Sigmoid colon (tissue), 7 donors: ENCODE measurements at places on chromosomes 7 and 10.

DNA sequence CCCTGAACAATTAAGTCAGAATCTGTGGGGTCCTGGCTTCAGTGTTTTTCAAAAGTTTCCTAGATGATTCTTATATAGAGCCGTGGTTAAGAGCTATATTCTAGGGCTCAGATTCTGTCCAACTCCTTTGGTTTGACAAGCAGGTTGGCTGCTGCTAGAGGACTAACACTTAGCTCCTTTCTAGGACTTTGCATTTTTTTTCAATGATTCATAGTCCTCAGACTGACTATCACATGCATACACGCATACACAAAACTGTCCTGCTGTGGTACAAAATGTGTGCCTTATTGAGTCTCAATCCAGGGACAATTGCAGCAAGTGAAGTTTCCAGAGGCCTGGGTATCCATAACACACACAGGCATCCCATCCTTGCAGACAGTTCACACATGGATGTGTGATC is 392.0 kb downstream of the NRG3 start:
- DNase-seq = no peak

GRCh38 chr7:1698201-1698600 is 28.1 kb downstream of the ELFN1 start:
- DNase-seq = no peak

DNA sequence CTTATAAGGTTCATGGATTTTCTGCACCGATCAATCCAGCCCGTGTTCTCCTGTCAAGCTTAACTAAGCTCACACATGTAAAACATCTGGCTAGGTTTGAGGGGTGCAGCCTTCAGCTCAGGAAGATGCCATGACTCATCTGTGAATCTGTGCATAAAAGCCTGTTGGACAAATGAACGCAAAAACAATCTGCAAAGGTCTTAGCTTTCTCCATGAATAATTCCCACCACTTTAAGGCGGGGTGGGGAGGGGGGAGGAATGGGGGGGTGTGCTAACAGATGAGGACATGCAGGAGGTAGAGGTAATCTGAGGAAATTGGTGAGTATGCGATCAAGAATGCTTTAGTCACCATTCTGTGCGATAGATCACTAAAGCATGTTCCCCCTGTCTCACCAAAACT is 4.8 kb downstream of the DOCK4 start:
- DNase-seq = no peak

DNA sequence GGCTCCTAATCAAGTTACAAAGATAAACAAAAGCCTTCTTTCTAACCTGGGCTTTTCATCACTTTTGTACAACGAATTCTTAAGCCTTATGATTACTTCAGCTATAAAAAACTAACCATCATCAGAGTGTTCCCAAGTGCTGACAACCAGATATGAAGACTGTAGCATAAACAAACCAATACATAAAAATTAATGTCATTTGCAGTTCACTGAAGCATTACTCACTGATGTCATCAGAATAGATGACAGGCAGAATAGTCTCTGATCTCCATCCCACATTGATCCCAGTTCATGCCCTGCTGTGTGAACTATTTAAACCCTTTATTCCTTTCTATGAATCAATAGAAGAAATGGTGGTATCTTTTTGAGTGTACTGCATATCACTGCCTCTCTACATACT is 84.4 kb downstream of the DNAJC1 start:
- no peak for DNase-seq

DNA sequence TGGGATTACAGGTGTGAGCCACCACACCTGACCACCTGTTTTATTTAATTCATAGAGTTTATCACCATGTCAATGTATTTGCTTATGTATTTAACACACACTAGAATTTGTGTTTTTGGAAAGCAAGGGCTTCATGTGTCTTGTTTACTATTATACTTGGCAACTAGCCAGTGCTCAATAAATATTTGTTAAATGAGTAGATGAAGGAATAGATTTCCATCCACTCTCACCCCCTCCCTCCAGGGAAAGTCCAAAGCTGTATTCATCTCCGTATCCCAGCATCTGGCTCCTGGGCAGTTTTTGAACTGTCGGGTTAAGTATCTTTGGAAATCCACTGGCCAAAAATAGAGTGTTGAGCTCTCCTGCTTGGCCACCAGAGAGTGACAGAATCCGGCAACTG is 4.6 kb upstream of the RADIL start:
- no peak for DNase-seq
